HEK293T (cell line): ENCODE measurements at places on chromosomes 5 and 9.
A peak's percentile ranks its signal among the peaks of the same experiment; 100 is the strongest.

DNA sequence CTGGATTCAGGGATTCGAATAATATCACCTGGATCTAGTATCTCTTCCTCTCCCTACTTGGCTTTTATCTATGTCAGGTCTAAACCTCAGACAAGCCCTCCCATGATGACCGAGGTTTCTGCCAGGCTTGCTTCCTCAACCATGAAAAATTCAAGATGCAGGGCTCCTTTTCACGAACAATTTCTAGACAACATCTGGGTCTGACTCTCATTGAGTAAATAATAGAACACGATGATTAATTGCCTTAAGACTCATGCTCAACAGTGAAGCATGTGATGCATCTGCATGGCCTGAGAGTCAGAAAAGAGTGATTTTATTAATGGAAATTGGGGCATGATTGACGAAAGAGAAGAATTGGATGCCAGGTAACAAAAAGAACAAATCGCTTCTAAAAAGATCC is 277.2 kb upstream of the ZNF608 start:
- no peak for DNase-seq

DNA sequence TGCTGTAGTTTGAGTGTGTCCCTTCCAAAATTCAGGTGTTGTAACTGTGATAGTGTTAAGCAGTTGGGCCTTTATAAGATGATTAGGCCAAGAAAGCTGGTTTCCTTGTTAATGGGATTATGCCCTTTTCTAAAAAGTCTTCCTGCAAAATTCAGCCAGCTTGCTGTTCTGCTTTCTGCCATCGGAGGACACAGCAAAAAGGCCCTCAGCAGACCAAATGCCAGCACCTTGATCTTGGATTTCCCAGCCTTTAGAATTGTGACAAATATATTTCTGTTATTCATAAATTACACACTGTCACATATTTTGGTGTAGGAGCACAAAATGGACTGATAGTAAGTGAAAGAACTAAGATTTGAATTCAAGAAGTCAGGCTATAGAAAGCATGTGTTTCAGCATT is 203.2 kb downstream of the IZUMO3 start:
- DNase-seq = no peak

GRCh38 chr5:43041110-43041668 is 1.1 kb upstream of the ANXA2R start:
- no peak for DNase-seq

- DNase-seq = no peak
Observed at GRCh38 chr9:1913631-1914330, 101.4 kb upstream of the SMARCA2 start.

GRCh38 chr9:134329576-134329855 is 3.3 kb downstream of the RXRA start:
- DNase-seq = no peak

GRCh38 chr9:36118706-36119105 is 17.8 kb upstream of the GLIPR2 start:
- no peak for DNase-seq

GRCh38 chr5:171667341-171668096 is 118.1 kb upstream of the SMIM23 start:
- DNase-seq = no peak

DNA sequence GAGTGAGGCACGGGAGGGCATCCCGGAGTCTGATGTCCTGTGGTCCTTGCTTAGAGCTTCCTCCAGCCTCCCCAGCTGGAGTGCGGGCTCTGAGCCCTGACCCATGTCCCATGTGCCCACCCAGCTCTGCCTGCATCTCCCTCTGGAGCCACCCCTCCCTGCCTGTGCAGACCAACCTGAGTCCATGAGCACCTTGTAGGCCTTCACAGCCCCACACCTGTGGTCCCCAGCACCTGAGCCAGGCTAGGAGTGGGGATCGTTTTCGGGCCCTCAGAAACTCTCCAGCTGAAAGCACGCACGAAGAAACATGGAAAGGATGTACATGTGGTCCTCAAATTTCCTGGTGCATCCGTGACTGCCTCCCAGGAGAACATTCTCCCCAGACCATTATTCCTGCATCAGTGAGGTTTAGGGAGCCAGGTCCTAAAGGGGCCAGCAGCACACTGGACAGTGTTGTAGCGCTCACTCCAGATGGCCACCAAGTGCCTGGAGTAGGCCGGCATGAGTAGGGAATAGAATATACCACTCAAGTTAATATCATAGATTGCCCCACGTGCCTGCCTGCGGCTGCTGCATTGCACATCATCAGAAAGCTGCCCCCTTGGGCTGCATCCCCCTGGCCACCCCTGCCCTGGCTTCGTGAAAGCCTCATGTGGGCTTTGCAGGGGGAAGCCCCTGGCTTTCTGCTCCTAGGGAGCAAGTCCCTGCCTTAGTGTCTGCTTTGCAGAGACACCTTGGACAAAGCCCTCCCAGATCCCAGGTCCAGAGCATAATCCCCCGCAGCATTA is 80.6 kb downstream of the WNK2 start:
- no peak for DNase-seq

GRCh38 chr5:139204196-139204595 is 6.0 kb upstream of the SIL1 start:
- DNase-seq = no peak

DNA sequence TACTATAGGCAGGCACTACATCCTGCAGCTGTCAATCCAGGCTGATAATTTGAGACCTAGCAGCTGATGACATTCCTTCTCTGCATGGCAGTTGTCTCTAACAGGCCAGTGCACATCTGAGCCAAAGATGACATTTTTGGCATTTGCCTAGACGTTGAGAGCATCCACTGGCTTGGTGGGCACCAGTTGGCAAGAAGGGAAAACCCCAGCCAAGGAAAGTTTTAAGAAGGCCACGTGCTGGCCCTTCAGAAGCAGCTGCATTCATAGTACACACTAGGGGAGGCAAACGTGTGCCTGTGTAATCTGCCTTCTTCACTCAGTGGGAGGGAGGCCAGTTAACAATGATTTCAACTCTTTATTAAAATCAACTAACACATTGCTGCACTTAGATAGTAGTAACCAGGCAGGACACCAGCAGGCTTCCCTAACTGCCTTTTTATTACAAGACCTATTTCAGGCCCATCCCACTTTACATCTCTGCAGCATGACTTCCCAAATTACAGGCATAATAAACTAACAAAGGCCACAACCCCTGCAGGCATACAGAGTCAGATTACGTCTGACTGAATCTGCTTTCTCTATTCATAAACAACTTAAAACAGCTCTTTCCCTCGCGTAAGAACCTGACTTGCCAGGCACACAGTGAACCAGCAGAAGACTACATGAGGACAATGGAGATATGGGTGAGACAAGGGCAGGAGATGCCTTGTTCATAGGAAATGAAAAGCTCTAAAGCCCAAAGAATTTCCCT is 576.3 kb downstream of the PDE4D start:
- peak; percentile 55 for DNase-seq

DNA sequence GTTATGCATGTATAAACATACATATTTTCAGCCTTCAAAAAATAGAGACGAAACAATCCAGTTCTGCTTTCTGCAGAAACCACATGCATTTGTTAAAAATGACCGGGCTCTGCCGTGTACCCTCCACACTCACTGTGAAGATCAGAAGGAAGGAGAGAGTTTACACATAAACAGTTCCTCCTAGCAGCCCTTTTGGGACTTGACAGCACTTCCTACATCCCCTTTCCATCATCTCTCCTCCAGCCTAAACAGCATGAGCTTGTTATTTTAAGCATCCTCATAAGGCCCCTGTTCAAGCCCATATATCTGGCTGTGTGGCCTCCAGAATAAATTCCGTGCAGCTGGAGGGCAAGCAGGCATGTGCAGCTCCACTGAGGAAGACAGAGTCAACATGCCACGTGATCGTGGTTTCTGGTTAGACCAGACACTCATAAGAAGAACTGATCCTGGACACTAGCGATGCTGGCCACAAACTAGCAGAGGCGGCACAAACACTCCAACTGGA is 42.2 kb downstream of the NIPAL4 start:
- no peak for DNase-seq

GRCh38 chr5:132020568-132021339 is 9.3 kb upstream of the ACSL6 start:
- DNase-seq = no peak

GRCh38 chr5:172477466-172477865 is 23.1 kb upstream of the SH3PXD2B start:
- DNase-seq = no peak

GRCh38 chr9:21933865-21934264 is 60.3 kb downstream of the CDKN2A start:
- DNase-seq = no peak

DNA sequence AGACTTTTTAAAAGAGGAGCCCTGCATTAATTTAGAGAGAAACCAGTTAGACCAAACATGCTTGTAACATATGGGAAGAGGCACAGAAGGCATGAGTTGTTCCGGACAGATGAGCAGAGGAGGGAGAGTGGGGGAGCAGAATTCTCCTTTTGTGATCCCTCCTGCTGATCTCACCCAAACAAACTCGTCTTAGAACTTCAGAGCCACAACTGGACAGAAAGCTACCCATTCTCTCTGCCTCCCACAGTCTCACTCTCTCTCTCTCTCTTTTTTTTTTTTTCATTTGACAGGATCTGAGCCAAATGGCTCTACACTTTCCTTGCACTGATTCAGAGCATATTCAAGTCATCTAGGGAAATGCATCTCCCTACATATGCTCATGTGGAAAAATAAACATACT is 196.0 kb upstream of the PAPPA start:
- DNase-seq = no peak

- DNase-seq = no peak
Observed at GRCh38 chr5:1184481-1184880, 16.9 kb upstream of the SLC6A19 start.

GRCh38 chr5:149749481-149750365 is 19.6 kb downstream of the PPARGC1B start:
- no peak for DNase-seq

DNA sequence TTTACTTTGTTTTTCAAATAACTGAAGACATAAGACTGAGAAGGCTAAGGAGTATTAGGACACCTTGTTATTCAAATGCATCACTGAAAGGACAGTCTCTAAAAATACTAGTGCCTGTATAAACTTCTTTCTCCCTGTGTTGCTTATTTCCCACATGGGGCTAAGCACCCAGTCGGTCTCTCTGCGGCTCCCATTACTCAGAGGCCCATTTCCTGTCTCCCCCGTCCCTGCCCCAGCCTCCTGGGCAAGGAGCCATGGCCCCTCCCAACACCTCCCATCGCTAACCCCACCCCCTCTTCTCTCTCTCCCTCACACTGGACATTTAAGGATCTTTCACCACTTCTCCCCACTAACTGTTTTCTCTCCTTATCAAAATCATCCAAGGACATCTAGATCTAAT is 81.9 kb downstream of the EBF1 start:
- DNase-seq = no peak

- DNase-seq = no peak
Observed at GRCh38 chr5:149220750-149221149, 50.9 kb upstream of the AFAP1L1 start.

DNA sequence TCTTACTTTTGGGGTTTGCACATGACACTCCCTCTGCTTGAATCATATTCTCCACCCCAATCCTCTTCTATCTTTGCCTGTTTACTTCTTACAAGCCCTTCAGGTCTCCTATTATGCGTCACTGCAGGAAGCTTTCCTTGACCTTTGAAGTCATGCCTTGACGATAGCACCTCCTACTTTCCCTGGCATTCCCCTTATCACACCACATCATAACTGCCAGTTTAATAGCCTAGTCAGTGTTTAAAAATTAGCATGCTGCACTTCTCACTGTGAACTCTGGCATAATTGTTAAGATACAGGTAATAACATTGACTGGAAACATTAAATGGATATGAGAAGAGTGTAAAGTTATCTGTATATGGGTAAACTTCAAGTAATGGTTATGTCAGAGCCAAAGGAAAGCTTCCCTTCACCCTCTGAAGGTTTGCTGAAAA is 37.1 kb upstream of the CEP120 start:
- DNase-seq = peak; percentile 16

DNA sequence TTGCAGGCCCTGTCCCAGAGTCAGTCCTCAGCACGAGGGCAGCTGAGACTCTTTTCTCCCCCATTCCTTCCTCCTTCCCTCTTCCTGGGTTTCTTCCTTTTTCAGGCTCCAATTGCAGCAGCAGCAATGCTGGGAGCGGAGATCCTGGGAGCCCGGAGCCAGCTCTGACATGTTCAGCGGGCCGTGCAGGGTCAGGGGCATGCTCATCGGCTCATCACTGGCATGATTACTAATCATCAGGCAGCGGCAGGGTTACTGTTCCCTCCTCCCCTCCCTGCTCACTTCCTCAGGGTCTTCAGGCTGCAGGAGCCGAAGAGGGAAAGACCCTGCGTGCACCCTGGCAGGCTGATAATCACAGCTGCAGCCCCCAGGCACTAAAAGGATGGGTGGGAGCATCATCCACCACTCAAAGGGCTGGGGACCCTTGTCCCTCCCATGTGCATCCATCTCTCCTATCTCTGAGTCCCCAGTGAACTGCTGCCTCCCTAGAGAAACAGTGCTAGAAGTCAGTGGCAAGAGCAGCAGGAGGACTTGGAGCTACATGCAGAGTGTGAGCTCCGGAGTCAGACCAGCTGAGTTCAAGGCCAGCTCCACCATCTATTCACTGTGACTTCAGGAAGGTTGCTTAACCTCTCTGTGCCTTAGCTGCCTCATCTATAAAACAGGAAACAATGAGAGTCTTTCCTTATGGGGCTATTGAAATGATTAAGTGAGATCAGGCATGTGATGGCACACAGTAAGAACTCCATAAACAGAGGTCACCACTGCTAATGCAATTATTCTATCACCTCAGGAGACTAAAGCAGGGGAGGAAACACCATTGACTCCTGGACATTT is 7.8 kb upstream of the KCNIP1 start:
- no peak for DNase-seq

- DNase-seq = no peak
Observed at GRCh38 chr5:157801-158200, 33.5 kb upstream of the LRRC14B start.

- DNase-seq = no peak
Observed at GRCh38 chr9:16136961-16137360, 584.1 kb downstream of the CCDC171 start.

- DNase-seq = no peak
Observed at GRCh38 chr9:76401580-76402354, 7.5 kb upstream of the RFK start.

DNA sequence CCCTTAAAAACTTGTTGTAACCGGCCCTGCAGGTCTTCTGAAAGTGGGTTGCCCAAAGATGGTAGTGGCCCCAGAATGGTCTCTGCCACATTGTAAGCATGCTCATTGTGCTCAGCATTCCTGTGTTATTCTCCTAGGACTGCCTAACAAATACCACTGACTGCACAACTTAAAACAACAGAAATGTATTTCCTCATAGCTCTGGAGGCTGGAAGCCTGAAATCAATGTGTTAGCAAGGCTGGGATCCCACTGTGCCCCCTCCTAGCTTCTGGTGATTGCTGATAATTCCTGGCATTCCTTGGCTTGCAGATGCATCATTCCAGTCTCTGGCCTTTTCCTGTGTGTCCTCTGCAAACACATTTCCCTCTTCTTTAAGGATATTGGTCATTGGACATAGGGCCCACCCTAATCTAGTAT is 3.4 kb upstream of the GCNT4 start:
- DNase-seq = no peak

GRCh38 chr5:167168971-167169370 is 1122.5 kb upstream of the WWC1 start:
- DNase-seq = no peak

DNA sequence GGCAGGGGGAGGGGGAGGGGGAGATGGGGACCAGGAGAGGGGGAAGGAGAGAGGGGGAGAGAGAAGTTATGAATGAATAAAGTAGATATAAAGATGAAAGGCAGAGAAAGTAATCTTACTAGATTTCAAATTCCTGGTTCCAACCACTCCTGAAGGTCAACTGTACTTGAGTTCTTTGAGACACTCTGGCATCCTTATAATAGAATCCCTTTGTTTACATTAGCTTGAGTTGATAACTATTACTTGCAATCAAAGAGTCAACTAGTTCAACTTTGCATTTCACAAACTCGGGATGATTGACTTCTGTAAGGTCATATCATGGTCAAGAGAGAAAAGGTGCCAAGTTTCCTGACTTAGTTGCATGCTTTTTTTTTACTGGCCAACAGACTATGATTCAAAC is 42.2 kb downstream of the BAAT start:
- DNase-seq = no peak
